ENCODE measurements at places on chromosomes 16 and 17.
A peak's percentile ranks its signal among the peaks of the same experiment; 100 is the strongest.

GRCh38 chr16:84672276-84673202 lies 24.2 kb downstream of the KLHL36 start:
- DNase-seq, result peak; percentile 54

DNA sequence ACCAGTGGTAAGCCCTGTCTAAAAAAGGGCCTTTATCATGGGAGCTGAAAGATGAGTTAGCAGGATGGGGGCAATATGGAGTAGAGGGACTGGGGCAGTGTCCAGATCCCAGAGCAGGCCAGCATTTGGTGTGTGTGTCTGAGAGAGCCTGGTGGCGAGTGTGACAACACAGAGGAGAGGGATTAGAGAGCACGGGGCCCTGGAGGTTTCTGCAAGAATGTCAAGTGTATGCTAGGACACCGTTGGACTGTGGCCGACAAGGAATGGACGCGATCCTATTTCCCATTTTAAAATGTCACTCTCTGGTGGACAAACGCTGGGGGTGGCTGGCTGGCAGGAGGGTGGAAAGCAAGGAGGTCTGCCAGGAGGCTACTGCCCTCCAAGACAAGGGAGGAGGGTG lies 12.4 kb downstream of the TAC4 start:
- DNase-seq, result no peak

GRCh38 chr17:56441308-56441707 lies 152.2 kb upstream of the NOG start:
- DNase-seq, result no peak

DNA sequence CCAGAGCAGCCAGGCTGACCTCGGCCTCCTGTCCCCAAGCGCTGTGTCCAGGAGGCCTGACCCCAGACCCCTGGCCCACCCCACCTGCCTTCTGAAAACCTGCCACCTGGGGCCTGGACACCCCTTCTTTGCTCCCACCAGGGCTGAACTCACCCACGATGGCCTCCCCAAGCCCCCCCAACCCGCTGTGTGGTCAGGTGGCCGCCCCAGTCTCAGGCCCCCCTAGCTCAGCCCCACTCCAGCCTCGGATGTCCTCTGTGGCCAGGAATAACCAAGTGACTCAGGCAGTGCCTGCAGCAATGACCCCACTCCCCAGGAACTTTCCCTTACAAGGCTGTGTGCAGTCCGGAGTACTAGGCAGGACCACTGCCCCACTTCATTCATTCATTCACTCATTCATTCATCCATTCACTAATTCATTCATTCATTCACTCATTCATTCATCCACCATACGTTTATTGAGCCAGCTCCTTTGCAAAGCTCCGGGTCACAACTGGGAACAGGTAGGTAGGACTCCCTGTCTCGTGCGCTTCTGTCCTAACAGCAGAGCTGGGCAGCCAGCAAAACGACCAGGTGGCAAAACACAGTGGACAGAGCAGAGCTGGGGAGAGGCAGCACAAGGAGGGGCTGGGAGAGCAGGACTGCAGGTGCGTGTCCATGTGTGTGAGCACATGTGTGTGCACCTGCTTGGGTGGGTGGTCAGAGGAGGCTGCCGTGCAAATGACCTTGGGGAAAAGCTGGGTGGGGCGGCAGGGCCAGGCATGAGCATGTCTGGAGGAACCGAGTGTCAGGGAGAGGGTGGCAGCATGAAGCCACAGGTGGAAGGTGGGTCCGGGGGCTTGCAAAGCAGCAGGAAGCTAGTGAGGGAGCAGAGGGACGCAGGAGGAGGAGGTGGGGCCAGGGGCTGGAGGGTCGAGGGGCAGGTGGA lies 75.8 kb upstream of the CBX4 start:
- no peak for DNase-seq

DNA sequence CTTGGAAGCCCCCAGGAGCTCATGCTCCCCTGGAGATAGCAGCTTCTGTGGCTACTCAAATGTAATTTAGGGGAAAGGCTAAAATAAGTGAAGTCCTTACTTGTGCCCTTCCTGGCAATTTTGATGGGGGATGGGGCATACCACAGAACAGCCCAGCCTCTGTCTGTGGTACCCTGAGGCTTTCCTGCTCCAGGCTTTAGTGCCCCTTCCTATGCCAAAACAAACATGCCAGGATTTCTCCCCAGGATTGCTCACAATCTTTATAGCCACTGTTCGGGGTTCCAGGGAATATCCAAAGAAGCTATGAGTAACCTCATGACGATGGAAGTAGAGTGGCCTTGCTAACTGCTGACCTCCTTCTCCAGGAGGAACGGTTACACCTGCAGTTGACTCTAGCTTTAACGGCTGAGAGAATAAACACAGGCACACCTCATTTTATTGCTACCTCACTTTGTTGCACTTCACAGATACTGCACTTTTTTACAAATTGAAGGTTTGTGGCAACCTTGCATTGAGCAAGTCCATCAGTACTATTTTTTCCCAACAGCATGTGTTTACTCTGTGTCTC lies 24.9 kb downstream of the CCL4 start:
- no peak for DNase-seq

DNA sequence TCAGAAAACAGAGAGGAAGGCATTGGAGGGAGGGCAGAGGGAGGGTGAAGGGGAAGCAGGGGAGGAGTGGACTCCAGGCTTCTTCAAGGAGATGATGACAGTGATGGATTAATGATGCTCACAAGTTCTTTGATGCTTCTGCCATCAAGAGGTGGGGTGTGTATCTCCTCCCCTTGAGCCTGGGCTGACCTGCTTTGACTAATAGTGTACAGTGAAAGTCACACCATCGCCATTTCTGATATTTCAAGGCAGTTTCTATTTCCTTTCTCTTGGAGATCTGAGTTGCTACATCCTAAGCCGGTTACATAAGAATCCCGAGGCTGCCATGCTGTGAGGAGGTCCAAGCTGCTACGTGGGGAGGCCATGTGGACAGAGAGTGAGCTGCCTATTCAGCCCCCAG lies 312.5 kb downstream of the MAF start:
- no peak for DNase-seq

DNA sequence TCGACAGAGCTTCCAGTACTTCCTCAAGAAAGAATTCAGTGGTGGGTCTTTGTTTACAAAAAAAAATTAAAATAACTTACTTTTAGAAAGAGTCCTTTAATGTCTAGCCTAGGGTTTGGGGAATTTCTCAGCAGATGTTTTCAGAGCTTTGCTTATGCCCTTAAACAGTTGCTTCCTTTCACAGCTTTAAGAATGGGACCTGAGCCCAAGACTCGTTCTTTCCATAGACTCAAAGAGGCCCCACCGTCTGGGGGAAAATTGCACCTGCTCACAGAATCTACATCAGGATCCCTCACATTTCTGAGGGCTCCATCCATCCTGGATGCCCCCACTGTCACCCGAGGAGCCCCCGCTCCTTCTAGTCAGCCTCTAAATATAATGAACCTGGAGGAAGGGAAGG lies 60.0 kb downstream of the RGS9 start:
- DNase-seq, result no peak

DNA sequence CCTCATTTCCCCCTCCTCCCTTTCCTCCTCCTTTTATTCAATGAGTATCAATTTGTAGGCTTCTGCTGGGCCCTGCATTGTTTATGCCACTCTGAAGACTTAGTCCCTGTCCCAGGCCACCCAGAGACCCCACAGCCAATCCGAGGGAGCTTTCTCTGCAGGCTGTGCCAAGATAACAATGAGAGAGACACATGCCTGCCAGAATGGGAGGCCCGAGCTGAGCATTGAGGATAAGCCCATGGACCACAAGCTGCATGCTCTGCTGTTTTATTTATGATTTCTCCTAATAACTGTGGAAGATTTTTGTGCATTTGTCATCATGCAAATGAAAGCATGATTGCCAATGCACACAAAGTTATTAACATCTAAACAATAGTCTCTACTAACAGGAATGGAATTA lies 3.0 kb downstream of the RCVRN start:
- DNase-seq, result no peak

GRCh38 chr16:85303354-85303883 lies 191.1 kb upstream of the CIBAR2 start:
- no peak for DNase-seq

GRCh38 chr16:20385844-20386832 lies 18.4 kb downstream of the PDILT start:
- DNase-seq, result peak; percentile 57

- DNase-seq, result no peak
These were observed 99.1 kb downstream of the SKAP1 start for GRCh38 chr17:48330887-48331286.

GRCh38 chr17:43676471-43676870 lies 14.7 kb upstream of the MEOX1 start:
- no peak for DNase-seq

DNA sequence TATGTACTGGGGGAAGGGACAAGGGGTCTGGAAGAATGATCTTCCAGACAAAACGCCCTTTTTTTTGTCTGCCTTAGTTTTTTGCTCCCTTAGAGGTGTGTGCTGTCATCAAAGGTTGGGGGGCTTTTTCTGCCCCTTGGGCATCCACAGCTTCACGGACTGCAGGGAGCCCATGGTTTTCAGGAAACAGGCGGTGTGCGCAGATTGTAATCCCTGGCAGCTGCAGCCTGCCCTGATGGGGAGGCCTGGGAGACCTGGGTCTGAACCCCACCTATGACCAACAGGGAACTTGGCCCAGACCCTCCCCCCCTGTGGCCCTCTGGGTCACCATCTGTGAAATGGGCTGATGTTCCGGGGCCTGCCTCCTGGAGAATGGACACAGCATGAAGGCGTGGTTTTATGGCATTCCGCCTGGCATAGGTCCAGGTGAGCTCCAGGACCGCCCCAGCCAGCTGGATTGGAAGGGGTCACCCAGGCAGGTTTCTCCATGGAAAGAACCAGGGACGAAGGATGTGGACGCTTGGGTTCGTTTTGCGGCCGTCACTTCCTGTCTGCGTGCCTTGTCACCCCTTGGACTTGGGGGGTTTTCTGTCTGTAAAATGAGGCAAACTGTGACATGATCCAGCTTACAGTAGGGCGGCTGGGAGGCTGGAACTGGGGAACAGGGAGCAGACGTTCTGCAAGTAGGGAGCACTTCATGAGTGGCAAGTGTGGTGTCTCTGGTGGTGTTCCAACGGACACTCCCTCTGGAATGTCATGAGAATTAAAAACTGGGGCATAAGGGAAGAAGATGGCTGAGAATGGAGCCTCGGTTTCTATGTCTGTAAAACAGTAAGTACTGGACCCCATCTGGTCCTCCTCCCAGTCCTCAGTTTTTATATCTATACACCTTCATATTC lies 1.5 kb downstream of the CPNE2 start:
- no peak for DNase-seq

DNA sequence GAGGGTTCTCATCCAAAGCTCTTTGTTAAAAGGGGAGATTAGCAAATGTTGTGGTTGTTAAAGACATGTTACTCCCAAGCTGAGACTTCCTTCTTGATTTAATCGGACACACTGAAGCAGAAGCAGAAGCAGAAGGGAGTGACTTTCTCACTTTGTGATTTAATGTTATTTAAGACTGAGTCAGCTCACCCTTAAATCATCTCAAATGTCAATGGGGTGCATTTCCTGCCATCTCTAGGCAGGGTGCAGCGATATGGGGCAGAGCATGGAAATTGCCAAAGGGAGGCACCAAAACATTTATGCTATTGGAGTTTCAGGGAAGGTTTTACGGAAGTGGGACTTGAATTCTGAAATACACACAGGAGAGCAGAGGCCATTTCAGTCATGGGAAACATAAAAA lies 283.6 kb downstream of the ABCC12 start:
- no peak for DNase-seq

DNA sequence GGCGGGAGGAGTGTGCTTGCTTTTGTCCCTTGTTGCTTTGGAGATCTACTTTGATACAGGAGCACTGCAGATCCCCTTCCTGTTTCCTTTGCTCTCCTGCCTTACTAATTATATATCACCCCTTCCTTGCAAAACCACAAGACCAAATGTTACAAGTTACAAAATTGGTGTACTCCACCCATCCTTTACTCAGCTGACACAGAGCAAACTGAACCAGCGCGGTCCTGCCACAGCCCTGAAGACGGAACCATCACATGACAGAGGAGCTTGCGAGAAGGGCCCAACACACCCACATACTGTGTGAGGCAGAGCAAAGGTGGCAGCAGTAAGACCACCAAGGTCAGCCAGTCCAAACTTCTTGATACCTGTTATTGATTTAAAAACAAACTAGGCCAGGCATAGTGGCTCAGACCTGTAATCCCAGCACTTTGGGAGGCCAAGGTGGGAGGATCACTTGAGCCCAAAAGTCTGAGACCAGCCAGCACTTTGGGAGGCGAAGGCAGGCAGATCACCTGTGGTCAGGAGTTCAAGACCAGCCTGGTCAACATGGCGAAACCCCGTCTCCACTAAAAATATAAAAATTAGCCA lies 33.2 kb downstream of the CYTH1 start:
- DNase-seq, result no peak

GRCh38 chr17:71759422-71760060 lies 361.3 kb upstream of the SOX9 start:
- no peak for DNase-seq
